Activated CD4-positive, alpha-beta T cell treated with anti-CD3 and anti-CD28 coated beads, Interleukin-2, amount 50 U/mL, for 1 hour (primary cell): ENCODE measurements at places on chromosomes 7 and 10.

DNA sequence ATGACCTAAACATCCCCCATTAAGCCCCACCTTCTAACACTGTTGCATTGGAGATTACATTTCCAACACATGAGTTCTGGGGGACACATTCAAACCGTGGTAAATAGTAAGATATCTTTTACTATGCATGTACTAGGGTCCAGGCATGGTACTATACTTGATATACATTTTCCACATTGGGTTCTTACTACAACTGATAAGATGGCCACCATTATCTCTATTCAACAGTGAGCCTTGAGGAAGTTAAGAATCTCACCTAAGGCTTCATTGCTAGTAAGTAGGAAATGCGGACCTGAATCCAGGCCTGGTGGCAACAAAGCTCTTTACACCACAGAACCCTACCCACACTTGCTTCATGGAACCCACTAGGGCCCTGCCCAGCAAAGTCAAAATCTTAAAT lies 5.7 kb downstream of the PANK1 start:
- DNase-seq = no peak

GRCh38 chr7:39621784-39622411 lies 1.5 kb upstream of the RALA start:
- DNase-seq = no peak

DNA sequence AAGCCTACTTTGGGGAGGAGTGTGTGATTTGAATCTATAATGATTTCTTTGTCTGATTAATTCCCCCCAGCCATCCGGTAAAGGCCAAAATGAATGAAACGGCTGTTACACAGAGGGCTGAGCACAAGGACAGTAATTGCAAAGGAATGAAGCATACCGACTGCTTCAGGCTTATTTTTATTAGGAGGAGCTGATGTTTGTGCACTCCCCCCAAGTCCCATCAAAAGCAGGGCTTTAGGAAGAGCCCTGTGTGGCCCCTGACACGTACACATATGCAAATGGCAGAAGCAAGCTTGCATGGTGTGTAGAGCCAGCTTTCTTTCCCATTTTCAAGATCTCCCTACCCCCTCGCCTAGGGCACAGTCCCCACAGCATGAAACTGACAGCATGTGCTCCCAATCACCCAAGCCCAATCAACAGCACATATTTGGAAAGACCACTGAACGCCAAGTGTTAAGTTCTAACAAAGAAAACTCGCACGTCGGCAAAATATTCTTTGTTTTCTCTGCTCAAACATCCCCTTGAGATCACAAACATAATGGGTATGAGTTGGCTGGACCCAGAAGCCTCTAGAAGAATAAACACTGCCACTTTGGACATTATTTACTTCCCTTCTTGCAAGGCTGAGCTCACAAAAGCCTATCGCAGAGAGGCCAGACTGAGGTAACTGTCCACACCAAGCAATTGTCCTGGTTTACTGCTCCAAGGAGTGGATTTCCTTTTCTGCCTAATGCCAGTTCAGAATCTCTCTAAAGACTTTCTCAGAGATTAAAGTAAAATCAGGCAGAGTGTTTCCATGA lies 143.0 kb downstream of the CUBN start:
- no peak for DNase-seq

GRCh38 chr7:157926521-157927150 lies 589.8 kb downstream of the DNAJB6 start:
- DNase-seq = no peak

- no peak for DNase-seq
Measured at GRCh38 chr7:46079421-46079820, 158.3 kb upstream of the IGFBP3 start.

- DNase-seq = no peak
Measured at GRCh38 chr7:155872678-155873369, 60.6 kb upstream of the SHH start.

GRCh38 chr7:44269417-44269816 lies 56.0 kb downstream of the CAMK2B start:
- DNase-seq = no peak

DNA sequence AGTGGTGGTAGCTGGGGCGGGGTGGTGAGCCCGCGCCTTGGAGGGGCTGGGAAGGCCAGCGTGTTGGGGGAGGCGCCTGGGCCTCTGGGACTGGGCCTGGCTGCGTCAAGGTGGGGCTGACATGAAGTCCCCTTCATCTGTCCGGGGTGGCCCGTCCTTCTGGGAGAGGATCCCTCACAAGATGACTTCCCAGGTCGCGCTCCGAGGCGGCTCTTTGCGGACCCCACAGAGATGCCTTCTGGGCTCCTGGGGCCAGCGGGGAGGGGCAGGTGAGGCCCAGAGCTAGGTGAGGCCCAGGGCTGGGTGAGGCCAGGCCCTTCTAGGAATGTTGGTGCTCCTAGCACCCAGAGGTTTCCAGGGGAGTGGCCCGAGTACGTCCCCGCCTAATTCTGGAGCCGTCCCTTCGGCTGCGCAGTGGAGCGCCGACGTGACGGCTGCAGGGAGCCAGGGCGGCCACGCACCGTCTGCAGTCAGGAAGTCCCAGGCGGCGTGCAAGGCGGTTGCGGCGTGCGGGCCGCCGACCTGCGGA lies 58.2 kb upstream of the NUPR2 start:
- no peak for DNase-seq

GRCh38 chr10:112844681-112845544 lies 105.1 kb upstream of the TCF7L2 start:
- DNase-seq = no peak

DNA sequence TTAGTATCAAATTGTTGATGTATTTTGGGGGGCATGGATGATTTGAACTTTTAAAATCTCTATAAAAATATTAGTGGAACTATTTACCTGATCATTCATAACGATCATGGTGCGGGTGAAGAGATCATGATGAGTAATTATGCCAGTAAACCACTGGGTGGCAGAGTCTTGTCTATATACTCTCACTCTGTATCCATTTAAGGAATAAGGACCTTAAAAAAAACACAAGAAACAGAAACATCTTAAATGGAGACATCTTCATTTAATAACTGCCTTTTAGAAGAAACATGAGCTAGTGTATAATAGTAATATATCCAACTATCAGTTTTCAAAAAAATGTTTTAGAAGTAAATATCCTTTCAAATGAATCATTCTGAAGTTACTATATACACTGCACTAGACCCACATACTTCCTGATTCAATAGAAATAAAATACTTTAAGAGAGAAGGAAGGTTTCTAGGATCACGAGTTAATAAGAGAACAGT lies 84.0 kb downstream of the NRBF2 start:
- no peak for DNase-seq

DNA sequence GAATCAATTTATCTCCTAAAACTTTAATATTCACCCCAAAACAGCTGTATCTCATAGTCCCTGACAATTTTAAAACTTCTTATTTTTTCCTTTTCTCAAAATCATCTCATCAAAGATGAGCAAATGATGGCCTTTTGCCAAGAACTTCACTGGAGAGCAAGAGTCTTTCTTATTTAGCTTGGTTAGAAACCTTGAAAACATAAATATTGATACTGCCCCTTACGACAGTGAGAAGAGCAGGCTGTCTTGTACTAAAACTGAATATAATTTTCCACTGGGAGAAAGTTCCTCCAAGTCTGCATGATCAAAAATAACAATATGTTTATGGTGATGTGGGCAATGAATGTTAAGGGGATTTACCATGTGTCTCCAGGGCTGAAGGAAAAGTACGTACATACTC lies 109.0 kb downstream of the COL28A1 start:
- DNase-seq = no peak

DNA sequence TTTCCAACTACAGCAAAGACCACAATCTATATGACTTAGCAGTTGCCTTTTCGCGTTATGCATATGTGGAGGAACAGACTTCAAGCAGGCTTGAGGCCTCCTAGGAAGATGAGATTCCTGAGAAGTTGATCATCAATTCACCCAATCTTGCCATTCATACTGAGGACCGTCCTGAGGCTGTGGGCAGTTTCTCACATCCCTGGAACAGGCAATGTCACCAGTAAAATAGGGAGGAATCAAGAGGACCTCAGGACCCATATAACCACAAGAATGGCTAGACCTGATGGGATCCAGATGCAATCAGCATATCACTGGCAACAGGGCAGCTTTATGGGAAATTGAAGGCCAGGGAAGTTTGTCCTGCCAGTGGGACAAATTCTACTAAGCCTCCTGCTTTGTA lies 17.3 kb downstream of the KDM7A start:
- no peak for DNase-seq

DNA sequence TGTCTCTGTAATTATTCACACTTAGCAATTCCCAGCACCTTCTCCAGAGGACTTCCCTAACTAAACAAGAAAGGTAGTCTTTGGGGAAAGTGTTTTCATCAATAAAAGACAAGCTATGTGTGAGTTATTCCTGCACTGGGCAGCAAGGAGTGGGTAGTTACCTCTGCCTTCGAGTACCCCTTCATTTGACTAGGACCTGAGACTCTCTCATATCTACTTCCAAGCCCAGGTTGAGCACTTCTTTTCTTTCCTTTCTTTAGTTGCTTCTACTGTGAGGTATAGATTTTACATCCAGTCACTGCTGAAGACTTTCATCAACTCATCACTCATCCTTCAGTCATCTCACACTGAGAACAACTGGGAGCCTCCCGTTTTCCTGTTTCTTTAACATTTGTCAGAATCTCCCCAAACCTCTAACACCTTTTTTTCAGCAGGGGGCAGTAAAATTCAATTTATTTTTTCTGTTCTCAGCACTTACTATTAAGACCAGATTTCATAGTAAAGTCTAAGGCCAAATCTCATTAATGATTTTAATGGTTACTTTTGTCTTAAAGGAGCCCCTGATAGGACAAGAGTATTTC lies 80.1 kb upstream of the PRSS1 start:
- DNase-seq = no peak

DNA sequence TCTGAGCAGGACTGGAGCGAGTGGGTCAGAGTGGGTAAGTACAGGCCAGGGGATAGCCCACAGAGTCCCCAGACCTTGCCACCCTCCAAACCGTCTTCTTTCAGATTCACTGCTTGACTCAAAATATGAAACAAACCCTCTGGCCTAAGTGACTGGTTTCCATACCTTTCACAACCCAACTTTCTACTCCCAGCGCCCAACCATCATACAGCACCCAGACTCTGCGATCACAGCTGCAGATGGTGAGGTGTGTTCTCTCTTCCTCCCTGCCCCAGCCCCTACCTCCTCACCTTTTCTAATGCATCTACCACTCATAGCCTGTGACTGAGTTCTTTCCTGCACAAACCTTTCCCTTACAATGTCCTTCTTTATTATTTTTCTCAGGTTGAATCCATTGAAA lies 92.0 kb upstream of the CELF2 start:
- DNase-seq = no peak

- DNase-seq = no peak
Measured at GRCh38 chr7:108103558-108104298, 26.4 kb downstream of the LAMB4 start.

GRCh38 chr10:93186653-93187052 lies 113.0 kb downstream of the CYP26A1 start:
- no peak for DNase-seq

DNA sequence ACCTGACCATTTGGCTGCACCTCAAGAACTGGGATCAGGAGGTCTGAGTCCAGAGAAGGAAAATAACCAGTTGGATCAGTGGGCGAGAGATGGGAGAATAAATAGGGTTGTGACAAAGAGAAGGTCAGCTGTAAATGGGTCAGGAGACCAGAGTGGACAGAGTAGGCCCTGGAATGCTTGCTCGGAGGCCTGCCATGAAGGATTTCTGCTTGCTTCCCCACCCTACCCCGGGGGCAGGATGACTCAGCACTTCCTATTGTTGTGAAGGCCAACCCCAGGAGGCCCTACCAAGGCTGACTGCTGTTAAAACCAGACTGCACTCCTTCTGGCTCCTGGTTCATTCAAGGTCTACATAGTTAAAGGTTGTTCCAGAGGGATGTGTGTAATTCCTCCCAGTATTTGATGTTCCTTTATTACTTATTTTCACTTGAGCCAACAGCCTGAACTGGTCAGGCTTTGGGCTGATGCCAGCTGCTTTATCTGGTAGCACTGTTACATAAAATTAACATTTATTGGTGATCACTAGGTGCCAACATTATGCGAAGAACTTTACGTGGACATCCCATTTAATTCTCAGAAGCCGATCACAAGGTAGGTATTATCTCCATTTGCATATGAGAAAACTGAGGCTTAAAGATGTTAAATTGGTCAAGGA lies 27.3 kb upstream of the IFRD1 start:
- DNase-seq = no peak

DNA sequence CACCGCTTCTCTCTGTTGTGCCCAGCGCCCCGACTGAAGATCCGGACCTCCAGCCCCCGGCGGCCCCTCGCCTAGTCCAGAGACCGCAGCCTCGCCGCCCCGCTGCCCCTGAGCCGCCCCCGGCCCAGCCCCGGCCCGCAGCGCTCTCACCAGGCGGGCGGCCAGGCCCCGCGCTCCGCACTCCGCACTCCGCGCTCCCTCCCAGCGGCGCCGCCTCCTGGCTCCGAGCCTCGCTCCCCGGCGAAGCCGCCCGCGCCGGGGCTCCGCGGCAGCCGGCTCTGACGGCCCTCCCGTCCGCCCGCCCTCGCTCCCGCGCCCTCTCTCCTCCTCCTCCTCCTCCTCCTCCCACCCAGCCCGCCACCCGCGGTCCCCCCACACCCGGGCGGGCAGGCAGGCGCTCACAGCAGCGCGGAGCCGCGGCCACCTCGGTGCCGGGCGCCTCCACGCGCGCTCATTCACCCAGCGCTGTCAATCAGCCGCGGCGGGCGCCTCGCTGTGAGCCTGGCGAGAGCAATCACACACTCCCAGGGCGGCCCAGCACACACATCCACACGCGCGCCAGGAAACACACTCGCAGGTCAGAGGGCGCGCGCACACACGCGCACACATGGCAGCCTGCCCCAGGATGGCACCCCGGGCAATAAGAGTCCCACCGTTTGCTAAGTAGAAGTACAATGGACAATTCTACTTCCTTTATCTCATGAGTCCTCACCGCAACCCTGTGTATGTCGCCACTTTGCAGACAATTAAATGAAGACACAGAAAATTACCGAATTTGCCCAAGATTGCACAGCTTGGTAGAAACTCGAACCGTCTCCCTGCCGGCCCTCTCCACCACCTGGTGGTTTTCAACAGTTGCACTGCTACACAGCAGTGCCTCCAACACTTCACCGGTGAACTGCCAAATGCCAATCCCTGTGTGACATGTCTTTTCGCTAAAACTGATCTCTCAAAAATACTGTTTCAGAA lies at the start of gene PRRT4:
PRRT4 (minus strand) TSS at position 280 of the 969 bp plus-strand sequence.
- peak; percentile 48 for DNase-seq

GRCh38 chr10:60821656-60822055 lies 43.4 kb downstream of the CDK1 start:
- DNase-seq = no peak

DNA sequence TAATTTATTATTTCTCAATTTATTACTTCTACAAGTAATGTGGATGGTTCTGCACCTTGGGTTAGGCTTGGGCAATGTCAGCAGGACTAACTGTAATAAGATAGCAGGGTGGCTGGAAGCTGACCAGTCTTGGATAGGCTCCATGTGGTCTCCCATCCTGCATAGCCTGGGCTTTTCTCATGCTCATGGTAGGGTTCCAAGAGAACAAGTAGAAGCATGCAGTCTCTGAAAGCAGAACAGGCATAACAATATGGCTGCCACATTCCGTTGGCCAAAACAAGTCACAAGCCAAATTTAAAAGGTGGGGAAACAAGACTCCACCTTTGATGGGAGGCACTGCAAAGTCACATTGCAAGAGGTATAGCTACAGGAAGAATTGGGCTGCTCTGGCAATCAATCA lies 98.6 kb upstream of the MDFIC start:
- DNase-seq = no peak

GRCh38 chr7:116271161-116271913 lies 61.0 kb downstream of the TES start:
- no peak for DNase-seq
